ENCODE measurements at places on chromosomes 11 and 22.

DNA sequence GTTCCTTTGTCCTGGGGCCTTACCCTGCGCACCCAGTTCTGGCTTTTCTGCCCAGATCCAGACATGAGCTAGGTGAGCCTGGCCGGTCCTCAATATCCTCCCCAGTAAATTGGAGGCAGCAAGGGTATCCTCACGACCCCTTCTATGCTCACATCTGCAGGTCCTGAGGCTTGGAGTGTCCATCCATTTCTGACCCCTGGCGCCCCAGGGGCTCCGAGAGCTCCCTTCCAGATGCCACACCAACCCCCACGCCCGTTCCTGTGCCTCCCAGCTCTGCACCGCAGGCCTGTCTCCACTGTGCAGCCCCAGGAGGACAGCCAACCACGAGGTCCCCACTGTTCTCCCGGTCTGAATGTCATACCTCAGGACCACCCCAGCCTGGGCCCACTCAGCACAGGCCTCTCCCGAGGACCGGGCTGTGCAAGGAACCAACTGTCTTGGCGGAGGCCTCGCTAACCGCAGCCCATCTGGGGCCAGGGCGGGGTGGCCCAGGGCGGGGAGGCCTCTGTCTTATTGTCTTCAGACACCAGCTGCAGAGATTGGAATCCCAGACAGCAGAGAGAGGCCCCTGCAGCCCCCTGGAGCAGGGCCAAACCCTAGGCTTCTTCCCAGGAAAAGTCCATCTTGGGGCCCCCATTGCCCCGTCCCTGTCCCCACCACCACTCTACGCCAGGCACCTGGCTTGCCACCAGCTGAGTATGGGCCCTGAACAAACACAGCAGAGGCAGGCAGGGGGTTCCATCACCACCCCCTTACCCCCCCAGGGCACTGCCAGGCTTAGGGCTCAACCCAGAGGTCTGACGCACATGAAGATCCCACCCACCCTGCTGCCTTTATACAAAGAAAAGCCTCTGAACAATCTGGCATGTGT lies 39.3 kb downstream of the ALX4 start:
- no peak for DNase-seq

DNA sequence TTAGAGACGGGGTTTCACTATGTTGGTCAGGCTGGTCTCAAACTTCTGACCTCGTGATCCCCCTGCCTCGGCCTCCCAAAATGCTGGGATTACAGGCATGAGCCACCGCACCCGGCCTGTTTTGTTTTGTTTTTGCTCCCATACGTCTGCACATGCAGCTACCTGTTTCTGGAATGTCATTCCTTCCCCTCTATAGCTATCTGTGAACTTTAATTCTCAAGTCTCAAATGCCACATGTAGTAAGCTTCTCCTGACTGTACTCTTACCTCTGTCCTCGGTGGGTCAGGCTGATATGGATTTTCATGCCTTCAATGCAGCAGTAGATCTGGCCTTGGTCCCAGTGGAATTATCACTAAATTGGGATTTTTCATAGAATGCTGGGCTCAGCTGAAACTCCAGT lies 12.4 kb upstream of the SWAP70 start:
- no peak for DNase-seq

GRCh38 chr11:122248131-122248530 lies 132.1 kb upstream of the BLID start:
- no peak for DNase-seq

GRCh38 chr22:41488076-41488475 lies 19.2 kb downstream of the ACO2 start:
- no peak for DNase-seq

- no peak for DNase-seq
These were observed 168.5 kb downstream of the ARHGAP42 start for GRCh38 chr11:100855466-100856067.

DNA sequence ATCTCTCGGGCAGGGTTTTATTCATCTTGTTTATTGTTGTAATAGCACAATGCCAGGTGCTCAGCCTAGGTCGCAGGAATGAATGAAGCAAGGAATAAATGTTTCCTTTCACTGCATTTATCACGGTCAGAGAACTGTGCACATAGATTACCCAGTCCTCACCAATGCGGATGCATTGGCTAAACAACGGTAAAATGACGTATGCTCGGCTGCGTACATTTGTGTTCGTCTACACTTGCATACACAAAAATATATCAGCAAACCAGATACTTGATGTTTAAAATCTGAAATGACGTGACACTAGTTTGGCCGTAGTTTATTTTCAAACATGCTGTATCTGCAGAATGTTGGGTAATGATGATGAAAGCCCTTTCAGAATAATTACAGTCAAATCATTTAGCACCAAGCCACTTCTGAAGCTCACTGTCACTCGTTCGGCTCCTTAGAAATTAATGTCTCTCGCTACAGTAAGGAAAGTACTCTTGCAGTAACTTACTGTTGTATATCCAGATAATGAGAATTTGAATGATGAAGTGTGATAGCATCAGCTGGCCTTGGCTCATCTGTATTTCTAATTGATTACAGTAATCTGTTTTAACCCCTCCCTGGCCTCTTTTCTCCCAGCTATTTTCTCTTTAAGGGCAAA lies 268.9 kb downstream of the LRRC4C start:
- no peak for DNase-seq

GRCh38 chr11:45412051-45412471 lies 125.9 kb upstream of the SYT13 start:
- DNase-seq = no peak

DNA sequence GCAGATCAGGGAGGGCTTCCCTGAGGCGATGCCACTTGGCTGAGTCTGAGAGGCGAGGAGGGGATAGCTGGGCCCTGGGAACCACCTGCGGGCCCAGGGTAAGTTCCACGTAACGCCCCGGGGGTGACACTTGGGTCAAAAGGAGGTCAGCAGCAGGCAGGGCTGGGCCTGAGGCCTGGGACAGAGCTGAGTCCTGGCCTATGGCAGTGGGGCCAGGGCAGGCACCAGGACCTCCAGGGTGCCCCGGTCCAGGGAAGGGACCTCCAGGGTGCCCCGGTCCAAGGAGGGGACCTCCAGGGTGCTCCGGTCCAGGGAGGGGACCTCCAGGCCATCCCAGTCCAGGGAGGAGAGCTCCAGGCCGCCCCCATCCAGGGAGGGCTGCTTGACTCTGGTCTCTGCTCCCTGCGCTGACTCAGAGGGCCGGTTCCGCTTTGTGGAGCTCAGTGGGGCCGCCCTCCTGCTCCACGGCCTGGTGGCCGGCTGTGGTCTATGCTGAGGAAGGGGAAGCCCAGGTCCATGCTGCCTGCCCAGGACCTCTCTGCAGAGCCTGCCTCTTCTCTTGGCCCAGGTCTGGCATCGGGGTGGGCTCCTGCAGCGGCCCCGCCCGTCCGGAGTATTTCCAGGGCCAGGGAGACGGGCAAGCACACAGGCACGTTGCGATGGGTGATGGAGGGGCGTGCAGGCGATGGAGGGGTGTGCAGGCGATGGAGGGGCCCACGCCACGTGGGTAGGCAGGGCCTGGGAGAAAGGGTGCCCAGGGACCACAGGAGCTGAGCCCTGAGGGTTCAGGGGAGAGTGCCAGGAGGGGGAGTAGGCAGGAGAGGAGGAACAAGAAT lies 19.5 kb upstream of the WNT7B start:
- DNase-seq = peak; percentile 67

DNA sequence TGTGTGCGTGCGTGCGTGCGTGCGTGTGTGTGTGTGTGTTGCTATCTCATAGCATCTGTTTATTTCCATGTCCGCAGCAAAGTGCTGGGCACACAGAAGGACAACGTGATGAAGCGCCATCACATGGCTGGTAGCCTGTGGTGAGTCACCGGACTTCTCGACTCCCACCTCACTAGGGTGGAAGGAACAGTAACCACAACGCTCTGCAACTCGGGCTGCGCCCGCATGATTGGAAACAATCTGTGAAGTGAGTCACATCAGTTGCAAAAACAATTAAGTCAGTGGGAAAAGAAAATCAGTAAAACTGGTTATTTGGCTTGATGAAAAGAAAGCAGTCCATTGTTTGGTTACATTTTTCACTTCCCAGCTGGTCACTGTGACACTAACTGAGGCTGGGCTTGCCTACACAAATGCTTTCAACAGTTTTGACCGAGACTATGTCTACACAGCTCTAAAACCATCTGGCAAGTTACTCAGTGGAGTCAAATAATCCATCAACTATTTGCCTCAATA lies 437.3 kb upstream of the CADM1 start:
- DNase-seq = peak; percentile 65

- no peak for DNase-seq
These were observed 23.4 kb downstream of the TPBGL start for GRCh38 chr11:75263944-75264349.

GRCh38 chr11:10499874-10500601 lies 40.9 kb downstream of the RNF141 start:
- DNase-seq = peak; percentile 14

- DNase-seq = no peak
These were observed 53.4 kb upstream of the ANO1 start for GRCh38 chr11:70024773-70025045.

DNA sequence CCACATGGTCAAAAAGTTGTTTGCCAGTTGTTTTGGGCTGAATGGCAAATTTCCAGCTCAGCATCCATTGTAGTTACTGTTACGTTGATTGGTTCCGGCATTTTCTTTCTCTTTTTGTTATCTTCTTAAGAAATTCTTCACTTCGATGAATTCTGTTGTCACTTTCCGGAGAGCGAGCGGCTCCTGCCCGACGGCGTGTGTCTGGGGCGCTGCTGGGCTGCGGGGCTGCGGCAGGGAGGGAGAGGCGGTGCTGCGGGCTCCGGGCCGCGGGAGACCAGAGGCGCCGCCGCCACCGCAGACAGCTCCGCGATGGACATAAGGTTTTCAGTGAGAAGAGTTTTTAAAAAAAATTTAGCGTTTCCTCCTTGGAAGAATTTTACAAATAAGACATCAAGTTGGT lies 117.4 kb downstream of the RRM1 start:
- DNase-seq = no peak

- DNase-seq = no peak
These were observed 41.0 kb downstream of the FLI1 start for GRCh38 chr11:128734832-128735224.

- no peak for DNase-seq
These were observed 52.2 kb downstream of the DNAJC24 start for GRCh38 chr11:31421820-31422219.

DNA sequence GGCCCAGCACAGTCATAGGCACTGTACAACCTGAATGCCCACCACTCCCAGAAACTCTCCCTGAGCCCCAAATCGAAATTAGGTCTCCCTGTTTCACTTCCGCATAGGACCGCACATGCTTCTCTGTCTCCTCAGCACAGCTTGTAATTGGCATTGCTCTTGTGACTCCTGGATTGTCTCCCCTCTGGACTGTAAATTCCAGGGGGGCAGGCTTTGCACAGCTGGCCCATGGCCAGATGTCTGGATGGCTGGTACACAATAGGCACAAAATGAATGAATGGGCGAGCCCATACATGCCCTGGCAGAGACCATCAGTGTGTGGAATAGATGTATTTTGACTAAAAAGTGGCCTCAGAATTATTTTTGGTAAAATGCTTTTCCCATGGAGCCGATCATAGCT lies 63.3 kb upstream of the PHF21B start:
- no peak for DNase-seq

- DNase-seq = no peak
These were observed 162.5 kb downstream of the ETS1 start for GRCh38 chr11:128424851-128425285.

GRCh38 chr11:96863520-96863919 lies 473.7 kb downstream of the JRKL start:
- peak; percentile 62 for DNase-seq

DNA sequence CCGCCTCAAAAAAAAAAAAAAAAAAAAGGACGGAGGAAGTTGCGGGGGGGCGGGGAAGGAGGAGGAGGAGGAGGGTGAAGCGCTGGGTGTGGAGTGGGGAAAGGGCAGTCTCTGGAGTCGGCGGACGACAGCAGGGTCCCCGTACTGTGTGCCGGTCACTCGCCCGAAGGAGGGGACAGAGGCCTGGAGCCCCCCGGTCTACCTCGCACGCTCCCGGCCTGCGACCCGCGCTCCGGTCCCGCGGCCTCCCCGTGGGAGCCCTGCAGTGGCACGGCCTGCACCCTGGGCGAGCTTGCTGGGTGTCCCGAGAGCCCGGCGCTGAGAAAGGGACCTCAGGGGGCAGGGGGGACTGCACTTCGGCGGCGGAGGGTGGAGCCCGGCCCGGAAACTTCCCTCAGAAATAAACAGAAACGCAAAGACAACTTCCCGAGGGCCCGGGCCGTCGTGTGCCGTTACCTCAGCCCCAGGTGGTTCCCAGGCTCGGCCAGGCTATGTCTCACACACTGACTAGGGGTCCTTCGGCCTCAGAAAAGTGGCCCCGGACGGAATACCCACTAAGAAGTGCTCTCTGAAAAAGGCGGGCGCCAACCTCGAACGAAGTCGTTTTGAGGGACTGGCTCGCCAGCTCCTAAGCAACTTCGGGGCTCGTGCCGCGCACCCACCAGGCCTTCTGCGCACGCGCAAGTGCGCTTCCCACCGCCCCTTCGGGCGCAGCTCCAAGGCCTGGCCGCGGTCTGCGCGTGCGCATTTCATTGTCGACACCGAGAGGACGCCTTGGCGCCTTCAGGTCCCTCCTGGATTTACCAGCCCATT lies at the start of gene MAJIN:
Gene MAJIN, minus strand, starts transcription at position 688 of the 813 bp plus-strand sequence. CDS start 12,703 bp downstream, outside the sequence.
- DNase-seq = peak; percentile 83

DNA sequence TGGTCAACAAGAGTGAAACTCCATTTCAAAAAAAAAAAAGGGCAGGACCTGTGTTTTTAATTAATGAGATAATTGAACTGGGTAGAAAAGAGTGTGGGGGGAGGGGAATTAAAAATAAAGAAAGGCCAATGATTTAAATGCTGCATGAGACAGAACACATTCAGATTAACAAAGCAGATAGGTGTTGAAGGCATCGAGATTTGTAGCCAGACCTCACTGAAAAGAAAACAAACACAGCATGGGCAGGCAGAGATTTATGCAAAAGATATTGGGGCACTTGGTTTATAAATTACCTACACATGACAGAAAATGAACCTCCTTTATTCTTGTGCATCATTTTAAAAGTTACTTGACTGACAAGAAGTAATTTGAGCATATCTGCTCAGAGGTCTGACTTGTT lies 354.0 kb upstream of the API5 start:
- DNase-seq = no peak

- no peak for DNase-seq
These were observed 121.5 kb downstream of the CCDC34 start for GRCh38 chr11:27241311-27242122.

DNA sequence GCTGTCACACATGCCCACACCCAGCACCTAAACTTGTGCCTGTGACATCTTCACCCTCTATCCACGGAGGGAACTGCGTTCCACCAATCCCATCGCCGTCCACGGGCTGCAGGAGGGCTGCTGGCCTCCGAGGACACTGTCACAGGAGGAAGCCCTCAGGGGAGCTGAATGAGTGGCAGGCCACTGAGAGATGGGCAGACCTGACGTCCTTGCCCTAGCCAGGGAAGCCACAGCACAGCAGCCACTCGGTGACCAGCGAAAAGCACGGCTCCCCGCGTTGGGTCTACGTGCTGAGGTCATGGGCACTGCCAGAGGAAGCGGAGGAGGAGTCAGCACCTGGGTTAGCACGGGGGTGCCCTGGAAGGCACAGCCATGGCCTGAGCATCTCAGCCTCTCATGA lies 50.5 kb downstream of the IGSF9B start:
- no peak for DNase-seq
